Activated CD4-positive, alpha-beta memory T cell treated with anti-CD3 and anti-CD28 coated beads for 36 hours (primary cell): ENCODE measurements at places on chromosomes 7 and 10.

GRCh38 chr10:8221451-8221850, 167.0 kb downstream of the GATA3 start:
- DNase-seq, result no peak

GRCh38 chr7:137074391-137075030, 206.1 kb downstream of the CHRM2 start:
- DNase-seq, result no peak

GRCh38 chr7:142796501-142797390, 26.0 kb downstream of the PRSS2 start:
- no peak for DNase-seq

GRCh38 chr7:115097175-115097671, 175.3 kb downstream of the MDFIC start:
- DNase-seq, result no peak

DNA sequence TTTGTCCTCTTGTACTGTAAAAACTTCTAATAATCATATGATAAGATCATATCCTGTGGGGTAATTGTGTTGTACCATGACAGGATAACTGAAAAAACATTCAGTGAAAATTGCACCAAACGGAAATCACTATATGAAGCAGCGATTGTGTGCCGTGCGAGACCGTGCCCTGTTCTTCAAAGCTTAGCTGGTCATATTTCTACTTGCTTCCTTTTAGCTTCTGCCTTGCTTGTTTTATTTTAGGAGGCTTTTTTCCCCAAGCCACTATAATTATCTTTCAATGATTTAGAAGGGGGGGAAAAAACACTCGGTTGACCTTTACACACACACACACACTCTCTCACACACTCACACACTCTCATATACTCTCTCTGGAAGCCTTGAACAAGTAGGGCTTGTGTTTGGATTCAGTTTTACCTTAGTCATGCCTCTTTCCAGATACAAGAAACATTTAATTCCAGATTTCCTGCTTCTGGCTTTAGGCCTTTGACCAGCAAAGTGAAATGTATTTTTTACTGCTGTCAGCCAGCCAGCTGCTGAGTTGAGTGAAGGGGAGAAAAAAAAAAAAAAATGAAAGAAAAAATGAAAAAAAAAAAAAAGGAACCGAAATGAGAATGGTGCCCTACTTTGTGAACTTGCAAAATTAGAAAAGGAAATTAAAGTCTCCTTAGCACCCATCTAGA, 181.4 kb downstream of the ARID5B start:
- DNase-seq, result peak; percentile 75

- DNase-seq, result peak; percentile 64
Measured at GRCh38 chr7:35519971-35520809, 174.7 kb downstream of the HERPUD2 start.

GRCh38 chr10:124423813-124424212, 5.1 kb upstream of the OAT start:
- no peak for DNase-seq

DNA sequence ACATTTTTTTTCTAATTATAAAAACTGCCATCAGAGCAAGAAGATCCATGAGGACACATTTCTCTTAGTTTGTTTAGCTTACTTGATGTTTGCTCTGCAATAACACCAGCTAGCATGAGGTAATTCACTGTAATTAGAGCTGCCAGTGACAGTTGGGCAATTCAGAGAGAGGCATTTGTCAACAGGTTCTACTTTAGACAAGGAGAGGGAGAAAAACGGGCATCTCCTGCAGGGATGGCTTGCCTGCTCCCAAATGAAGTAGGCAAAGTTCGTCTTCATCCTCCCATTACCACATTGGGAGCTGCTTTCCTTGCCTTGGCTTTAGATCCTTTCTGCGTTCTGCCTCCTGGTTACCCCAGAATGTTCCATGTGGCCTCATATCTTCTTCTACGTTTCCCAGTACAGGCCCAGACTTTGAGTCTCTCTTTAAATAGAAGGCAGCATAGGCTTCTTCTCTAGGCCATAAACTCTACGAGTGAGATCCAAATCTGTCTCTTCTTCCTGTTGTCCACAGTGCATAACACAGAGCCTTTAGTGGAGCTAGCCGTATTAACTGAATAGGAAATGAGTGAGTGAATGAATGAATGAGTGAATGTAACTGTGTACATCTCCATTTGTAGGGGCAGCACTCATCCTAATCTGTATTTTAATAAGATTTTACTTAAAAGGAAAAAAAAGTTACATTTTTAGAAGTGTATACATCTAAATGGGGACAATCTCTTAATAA, 21.2 kb downstream of the ASB15 start:
- DNase-seq, result no peak

DNA sequence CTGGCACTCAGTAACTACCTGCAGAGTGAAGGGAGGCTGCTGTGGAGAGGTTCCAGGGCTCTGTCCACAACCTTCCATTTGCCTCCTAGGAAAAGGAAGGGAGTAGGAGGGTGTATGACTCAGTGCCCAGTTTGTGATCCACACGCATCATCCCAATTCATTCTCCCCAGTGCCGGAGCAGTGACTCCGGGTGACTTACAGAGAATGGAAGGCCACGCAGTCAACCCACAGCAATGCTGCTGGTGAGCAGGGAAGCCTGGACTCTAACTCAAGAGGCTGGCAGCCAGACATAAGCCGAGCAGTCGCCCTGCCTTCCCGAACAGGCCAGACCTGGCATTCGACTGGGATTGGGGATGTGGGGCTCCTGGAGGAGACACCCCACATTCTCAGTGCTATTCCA, 139.9 kb downstream of the SH3PXD2A start:
- DNase-seq, result no peak

DNA sequence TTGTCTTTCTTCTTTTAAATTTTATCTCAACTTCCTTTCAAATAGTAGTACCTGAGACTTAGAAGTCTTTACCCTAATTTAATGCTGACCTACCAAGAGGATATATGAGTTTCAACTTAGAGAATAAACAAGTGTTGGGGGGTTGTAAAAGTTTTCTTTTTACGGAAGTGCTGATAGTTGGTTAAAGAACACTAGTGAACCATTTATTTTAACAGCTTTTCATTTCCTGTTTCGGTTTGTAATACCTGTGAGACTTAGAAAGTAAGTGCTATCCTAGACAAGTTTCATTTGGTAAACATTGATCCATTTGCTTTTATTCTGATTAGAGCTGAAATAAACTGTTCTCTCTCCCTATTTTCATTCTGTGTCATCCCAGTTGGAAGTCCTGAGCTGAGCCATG, 683.1 kb upstream of the SORCS1 start:
- DNase-seq, result no peak

GRCh38 chr7:78095549-78095948, 297.0 kb downstream of the PHTF2 start:
- no peak for DNase-seq

GRCh38 chr7:79979437-79979836, 155.2 kb upstream of the GNAI1 start:
- no peak for DNase-seq

GRCh38 chr10:74863551-74863950, 37.2 kb downstream of the KAT6B start:
- DNase-seq, result no peak

DNA sequence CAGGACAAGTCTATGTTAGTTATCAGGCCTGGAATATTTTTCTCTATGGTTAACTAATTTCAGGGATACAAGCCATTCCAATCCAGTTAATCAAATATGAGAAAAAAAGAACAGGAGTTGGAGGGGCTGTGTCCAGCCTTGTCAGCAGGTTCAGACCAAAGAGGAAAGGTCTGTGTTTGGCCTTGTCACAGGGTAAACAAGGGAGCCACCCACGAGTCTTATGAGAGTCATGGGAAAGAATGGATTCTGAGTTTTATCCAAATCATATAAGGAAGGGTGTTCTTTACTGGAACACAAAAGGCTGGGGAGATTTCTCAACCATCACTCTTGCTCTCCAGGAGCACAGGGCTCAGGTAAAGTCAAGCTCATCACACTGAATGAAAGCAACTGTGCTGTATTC, 99.1 kb downstream of the XPNPEP1 start:
- no peak for DNase-seq

GRCh38 chr10:105358911-105359310, 717.8 kb downstream of the SORCS3 start:
- DNase-seq, result no peak

DNA sequence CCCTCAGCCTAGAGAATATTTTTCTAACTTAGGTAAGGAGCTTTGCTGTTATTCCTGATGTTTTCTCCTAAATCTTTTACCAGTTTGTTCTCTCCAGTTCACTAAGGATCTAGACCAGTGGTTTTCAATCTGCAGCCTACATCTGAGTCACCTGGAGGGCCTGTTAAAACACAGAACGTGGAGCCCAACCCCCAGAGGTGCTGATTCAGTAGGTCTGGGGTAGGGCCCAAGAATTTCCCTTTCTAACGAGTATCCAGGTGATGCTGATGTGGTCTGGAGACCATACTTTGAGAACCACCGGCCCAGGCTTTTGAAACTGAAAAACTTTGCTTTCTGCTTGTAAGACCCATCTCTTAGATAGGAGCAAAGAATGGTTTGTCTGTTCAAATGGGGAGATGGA, 51.2 kb upstream of the KMT2E start:
- peak; percentile 59 for DNase-seq

DNA sequence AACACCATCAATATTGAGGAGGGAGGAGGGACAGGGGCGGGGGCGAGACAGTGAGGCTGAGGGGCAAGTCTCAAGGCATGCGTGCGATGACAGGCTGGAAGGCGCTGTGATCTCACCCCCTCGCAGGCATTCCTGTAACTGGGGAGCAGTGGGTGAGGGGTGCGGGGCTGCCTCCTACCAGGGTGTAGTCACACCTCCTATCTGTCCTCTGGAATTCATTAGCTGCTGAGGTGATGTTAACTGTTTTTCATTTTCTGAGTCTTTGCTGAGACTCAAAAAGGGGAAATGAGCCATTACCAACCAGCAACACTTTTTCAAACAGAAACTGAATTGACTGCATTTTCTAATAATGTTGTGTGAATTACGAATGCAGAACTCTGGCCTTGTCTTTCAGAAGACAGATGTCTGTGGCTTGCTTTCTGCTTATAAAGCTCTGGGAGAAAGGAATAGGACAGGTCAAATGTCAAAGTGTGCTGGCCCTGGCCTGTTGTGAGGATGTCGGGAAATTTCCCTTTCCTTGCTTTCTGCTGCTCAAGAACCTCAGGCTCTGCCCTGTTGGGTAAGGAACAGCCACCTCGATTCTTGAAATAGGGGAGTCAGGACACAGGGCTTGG, 23.7 kb upstream of the CDH23 start:
- no peak for DNase-seq

DNA sequence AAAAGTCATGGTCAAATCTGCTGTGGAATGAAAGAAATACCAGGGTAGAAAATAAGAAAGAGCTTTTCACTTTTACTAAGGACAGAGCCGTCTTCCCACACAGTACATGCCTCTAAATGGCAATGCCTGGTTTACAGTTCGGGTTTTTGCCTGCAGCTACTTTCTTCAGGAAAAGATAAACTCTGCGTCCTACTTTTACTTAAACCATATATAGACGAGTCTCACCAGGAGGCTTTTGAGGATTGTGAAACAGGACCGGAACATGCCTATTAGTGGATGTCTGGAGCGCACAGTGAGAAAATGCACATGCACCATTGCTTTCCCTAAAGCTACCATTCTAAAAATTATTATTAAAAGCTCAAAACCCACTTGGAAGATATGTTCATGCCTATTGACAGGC, 70.5 kb downstream of the KLF6 start:
- DNase-seq, result no peak

GRCh38 chr10:126528315-126528835, 140.1 kb upstream of the ADAM12 start:
- no peak for DNase-seq

DNA sequence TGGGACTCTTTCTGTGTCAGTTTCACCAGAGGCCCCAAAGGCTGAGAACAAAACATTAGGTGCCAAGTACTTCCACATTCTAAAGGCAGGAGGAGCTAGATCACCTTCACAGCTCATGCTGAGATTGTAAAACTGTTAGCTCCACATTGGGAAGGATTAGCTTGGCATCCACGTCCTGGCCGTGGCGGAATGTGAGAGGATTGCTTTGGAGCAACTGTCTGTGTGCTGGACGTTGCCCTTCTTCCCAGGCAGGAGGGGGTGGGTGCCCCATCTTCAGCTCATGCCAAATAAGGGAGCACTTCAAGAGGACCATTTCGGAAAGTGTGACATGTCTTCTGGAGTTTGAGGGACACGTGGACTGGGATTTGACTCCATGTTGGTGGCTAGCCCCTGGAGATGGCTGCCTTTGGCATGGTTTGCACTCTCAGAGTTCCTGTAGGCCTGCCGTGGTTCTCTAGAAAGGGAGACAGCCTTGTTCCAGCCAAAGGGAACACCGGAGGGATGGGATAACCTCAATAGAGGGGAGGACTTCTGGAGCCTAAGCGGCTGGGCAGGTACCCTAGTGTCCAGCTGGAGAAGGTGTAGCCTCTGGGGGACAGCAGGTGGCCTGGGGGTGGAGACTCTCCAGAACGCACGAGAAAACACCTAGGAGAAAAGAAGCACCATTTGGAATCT, 19.9 kb upstream of the FMC1 start:
- DNase-seq, result no peak

- no peak for DNase-seq
Measured at GRCh38 chr7:102395592-102395872, 631 bp upstream of the PRKRIP1 start.

GRCh38 chr7:47239931-47240421, 341.9 kb downstream of the TNS3 start:
- DNase-seq, result no peak

- DNase-seq, result no peak
Measured at GRCh38 chr10:35821339-35821911, 179.3 kb upstream of the FZD8 start.

- no peak for DNase-seq
Measured at GRCh38 chr10:125092564-125093031, 67.8 kb downstream of the CTBP2 start.

DNA sequence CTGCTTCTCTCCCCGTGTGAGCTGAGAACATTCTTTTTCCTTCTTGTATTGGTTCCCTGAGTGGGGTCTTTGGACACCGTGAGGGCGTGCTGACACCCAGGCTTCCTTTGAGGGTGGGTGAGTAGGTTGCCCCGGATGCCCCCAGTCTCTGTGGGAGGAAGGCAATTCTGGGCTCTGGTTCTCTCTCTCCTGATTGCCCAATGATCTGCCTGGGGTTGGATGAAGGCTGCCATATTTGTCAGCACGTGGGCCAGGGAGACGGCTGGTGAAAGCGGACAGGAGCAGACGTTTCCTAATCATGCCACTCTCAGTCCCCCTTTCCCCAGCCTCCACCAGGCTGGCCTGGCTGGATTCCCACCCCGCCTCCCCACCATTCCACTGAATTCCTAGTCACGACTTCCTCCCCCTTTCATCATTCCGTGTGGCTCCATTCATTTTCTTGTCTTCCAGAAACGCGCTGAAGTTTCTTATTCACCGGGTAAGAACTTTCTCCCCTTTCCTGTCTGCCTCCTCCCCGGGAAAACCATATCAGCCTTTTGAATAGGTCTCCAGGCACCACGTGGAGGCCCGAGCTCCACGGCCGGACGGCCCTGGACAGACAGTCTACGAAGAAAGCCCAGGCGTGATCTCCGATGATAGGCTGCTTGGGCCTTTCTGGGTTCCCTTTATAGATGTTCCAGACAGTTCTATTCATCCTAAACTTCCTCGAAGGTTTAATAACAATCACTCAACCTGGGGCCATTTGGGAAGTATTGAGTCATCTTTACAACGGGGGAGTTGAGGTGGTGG, 98.7 kb upstream of the NPTX2 start:
- no peak for DNase-seq
